ENCODE measurements at places on chromosomes 7 and 10.

DNA sequence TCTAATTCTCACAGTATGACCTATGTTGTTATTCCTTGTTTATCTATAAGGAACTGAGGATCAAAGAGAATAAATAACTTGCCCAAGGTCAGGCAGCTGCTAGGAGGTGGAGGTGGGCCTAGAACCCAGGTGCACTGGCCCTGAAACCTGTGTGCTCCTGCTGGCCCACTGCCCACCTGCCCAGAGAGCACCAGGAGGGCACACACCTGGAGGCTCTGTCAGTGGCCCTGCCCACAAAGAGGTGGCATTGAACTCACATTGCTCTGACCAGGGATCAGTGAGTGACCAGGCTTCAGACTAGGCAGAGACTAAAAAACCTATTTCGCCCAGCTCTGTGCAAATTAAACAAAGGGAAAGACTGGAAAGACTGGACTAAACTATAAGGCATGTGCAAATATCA is 210.6 kb downstream of the TNS3 start:
- no peak for DNase-seq

DNA sequence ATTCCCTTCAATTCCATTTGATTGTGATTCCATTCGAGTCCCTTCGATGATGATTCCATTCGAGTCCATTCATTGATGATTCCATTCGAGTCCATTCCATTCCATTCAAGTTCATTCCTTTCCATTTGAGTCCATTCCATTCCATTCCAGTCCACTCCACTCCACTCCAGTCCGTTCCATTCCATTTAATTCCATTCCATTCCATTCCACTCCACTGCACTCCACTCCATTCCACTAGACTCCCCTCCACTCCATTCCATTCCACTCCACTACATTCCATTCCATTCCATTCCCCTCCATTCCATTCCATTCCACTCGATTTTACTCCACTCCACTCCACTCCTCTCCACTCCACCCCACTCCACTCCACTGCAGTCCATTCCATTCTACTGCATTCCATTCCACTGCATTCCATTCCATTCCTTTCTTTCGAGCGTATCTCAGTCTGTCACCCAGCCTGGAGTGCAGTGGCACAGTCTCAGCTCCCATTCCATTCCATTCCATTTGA is 115.7 kb downstream of the ZNF92 start:
- DNase-seq: no peak

- DNase-seq: no peak
Observed at GRCh38 chr7:43565786-43566185, 17.1 kb upstream of the STK17A start.

DNA sequence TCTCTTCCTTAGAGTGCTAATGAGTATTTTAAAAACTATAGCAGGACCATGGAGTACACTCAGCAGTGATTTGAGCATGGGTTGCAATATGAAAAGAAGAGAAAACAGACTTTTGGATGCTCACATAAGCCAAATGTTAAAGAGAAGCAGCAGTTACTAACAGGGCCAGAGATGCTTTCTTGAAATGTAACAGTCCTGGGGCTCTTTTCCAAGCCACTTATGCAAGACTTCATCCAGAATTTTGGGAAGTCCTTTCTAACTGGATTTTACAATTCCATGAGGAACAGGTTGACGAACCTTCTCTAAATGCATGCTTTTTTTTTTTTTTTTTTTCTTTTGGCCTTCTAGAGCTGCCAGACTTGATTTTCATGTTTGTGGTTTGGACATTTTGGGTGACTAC is 282.0 kb downstream of the SEC23IP start:
- no peak for DNase-seq

GRCh38 chr10:126119599-126119998 is 223.2 kb downstream of the FANK1 start:
- no peak for DNase-seq

DNA sequence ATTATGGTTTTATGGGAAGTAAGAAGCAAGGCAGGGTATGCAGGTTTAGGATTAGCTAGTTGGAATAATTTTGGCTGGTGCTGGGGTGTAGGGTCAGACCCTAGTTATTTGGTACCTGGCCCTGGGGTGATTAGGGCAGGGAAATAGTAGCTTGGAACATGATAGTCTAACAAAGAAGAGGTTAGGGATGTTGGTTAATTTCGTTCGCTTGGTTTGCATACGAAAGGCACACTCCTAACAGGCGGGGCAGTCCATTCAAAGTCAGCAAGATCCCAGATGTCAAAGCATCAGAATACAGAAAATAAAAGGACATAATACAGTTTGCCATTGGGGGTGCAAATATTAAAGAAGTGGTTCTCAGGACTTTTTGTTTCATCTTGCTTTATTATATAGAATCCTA is 55.7 kb upstream of the ITPRID1 start:
- DNase-seq: no peak

DNA sequence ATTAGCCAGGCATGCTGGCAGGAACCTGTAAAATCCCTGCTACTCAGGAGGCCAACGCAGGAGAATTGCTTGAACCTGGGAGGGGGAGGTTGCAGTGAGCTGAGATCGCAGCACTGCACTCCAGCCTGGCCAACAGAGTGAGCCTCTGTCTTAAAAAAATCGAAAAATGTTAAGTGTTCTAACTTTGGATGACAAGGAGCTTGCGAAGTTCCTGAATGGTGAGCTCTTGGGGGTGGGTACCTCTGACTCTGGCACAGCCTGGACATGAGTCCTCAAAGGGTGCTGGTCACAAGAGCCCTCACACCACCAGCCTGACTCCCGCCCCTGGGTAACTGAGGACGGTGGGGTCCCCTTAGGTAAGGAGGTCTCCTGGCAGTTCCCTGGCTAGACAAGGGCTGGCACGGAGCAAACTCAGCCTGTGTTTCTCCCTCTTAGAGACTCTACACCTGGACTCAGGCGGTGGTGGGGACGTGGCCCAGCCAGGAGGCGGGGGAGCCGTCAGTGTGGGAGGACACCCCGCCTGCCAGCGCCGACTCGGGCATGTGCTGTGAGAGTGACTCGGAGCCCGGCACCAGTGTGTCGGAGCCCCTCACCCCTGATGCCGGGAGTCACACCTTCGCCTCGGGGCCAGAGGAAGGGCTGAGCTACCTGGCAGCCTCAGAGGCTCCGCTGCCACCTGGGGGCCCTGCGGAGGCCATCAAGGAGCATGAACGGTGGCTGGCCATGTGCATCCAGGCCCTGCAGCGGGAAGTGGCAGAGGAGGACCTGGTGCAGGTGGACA is 24.1 kb downstream of the AMZ1 start:
- no peak for DNase-seq

GRCh38 chr10:75938380-75939122 is 507.1 kb downstream of the LRMDA start:
- no peak for DNase-seq

- DNase-seq: no peak
Observed at GRCh38 chr10:55048830-55049498, 247.9 kb upstream of the PCDH15 start.

- DNase-seq: no peak
Observed at GRCh38 chr10:113080925-113081229, 130.8 kb downstream of the TCF7L2 start.

- DNase-seq: no peak
Observed at GRCh38 chr7:116451957-116452729, 47.4 kb upstream of the CAV2 start.

GRCh38 chr7:128830231-128831177 is at the start of gene FLNC:
Gene FLNC (plus strand): TSS chr7:128830406. CDS start chr7:128830638, 232 bp downstream.
- DNase-seq: no peak

DNA sequence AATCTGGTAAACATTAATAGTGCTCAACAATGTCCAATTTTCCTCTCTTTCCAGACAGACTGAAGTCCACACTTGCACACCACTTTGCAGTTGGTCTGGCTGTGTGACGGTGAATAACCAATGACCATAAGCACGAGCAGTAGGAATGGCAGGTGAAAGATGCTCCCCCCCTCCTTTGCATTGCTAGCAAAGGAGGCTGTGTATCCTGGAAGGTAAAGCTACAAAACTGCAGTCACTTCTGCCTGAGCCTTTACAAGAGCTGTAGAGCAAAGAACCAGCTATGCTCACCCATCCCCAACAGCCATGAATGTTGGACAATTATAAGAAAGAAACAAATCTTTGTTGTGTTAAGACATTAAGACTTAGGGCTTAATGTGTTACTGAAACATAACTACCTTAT is 178.0 kb downstream of the IPMK start:
- DNase-seq: no peak

GRCh38 chr7:139845443-139845805 is 16.4 kb downstream of the TBXAS1 start:
- no peak for DNase-seq

- no peak for DNase-seq
Observed at GRCh38 chr10:84550756-84551436, 222.5 kb downstream of the CCSER2 start.

GRCh38 chr10:7577176-7577575 is 89.6 kb downstream of the ITIH5 start:
- no peak for DNase-seq

DNA sequence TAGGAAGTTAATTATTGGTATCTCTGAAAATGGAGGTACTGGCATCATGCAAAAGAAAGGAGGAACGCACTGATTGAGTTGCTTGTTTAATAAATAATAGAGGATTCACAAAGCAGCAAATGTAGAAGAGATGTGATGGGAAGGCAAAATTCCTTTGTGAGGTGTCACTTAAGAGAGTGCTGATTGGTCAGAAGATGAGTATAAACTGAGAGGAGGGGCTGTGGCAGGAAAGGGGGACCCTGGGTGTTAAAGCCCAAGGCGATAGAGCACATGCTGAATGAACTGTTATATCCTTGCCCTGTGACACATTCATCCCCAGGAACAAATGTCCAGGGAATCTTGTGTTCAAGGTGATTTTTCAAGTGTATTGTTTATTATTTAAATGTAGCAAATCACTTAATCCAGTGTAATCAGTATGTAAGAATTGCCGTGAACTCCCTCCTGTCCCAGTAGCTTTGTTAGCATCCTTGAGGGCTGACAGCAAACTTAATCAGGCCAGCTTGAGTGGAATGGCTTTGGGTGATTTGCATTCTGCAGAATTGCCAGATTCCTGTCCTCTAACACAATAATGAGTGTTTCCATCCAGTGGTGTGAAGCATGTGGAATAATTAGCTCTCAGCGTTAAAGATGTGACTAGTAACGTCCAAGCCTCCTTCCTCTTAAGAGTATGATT is 111.9 kb downstream of the CHN2 start:
- DNase-seq: no peak

GRCh38 chr10:11002485-11002884 is 15.2 kb upstream of the CELF2 start:
- no peak for DNase-seq

DNA sequence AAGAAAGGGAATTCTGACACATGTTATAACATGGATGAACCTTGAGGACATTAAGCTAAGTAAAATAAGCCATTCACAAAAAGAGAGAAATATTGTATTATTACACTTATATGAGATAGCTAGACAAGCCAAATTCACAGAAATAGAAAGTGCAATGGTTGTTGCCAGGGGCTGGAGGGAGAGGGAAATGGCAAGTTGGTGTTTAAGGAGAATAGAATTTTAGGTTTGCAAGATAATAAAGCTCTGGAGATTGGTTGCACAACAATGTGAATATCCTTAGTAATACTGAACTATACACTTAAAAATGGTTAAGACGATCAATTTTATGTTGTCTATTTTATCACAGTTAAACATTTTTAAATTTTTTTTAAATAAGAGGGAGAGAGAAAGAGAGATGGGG is 25.0 kb upstream of the ADD3 start:
- DNase-seq: no peak

DNA sequence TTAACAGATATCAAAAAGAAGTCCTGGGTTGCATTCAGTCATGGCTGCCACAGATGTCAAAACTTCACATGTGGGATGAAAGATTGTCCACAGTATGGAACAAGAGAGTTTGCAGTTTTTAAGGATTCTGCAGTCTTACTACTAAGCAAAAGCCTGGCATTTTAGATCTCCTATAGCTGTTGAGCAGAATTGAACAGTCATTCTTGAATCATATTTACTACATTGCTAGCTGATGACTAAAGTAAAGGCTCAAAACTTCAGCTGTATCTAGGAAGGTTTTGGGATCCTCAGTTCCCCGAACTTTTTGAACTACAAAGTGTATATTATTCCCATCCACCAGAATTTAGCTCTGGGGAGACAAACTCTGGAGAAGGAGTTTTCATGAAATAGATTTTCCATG is 31.0 kb downstream of the BET1 start:
- DNase-seq: no peak

DNA sequence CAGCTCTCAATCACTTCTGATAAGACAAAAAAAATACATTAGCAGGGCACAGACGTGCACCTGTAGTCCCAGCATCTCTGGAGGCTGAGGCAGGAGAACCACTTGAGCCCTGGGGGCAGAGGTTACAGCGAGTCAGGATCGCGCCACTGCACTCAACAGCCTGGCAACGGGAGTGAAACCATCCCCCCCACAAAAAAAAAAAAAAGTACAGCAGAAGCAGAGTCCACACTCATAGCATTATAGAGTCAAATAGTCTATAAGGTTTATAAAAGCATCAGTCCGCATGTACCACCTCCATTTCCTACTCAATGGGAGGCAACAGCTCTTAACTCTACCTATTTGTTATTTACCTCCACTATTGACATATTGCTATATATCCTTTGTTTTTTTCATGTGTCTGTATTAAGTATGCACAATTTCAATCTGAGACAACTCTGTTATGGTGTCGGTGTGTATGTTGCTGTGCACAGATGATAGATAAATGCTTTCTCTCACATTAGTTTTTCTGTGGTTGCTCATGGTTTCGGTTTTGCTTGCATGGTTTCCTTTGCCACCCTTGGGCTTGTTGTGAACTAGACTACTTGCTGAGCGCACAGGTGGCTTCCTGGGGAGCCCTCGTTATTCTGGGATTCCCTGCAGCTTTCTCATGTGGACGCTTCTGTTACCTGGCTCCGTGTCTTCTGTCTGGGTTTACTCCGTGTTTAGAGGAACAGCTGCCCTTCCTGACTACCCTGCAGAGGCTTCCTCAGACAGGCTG is 40.4 kb downstream of the PROSER2 start:
- DNase-seq: no peak

DNA sequence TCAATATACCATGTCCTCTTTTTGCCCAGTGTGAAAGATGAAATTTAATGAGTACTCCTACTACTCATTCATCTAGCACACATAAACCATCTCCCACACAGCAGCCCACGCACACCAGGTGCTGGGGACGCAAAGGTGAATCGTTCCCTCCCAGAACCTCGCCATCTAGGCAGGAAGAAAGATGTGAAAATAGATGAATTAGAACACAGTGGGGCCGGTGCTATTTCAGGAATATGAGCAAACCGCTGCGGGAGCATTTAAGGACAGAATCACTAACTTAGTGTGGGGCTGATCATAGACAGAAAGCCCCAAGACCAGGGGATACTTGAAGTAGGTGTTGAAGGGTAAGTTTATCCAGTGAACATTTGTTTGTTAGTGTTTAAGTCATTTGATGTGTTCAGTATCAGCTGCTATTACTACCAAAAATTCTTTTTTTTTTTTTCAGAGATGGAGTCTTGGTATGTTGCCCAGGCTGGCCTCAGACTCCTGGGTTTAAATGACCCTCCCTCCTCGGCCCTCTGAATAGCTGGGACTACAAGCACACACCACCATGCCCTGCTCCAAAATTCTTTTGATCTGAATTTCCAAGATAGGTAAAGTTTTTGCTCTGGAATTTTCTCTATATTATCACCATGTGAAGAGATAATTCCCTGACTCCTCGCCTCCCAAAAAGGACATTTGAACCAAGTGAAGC is 48.8 kb downstream of the CPXM2 start:
- peak; percentile 41 for DNase-seq

GRCh38 chr10:7485244-7485556 is 74.4 kb upstream of the SFMBT2 start:
- DNase-seq: no peak
